H1 (cell line): ENCODE measurements at places on chromosomes 11 and 22. TPM values are rescaled to one million over a fixed set of nuclear protein-coding genes. Genes with fewer than 3 reads are reported as not detected.

- no peak for DNase-seq
Observed at GRCh38 chr11:134289789-134290188, 13.6 kb downstream of the GLB1L3 start.

GRCh38 chr11:14676068-14676467, 32.5 kb downstream of the PDE3B start:
- DNase-seq = no peak

Gene PAMR1
- 3.0 TPM in 2 replicates for total RNA-seq

DNA sequence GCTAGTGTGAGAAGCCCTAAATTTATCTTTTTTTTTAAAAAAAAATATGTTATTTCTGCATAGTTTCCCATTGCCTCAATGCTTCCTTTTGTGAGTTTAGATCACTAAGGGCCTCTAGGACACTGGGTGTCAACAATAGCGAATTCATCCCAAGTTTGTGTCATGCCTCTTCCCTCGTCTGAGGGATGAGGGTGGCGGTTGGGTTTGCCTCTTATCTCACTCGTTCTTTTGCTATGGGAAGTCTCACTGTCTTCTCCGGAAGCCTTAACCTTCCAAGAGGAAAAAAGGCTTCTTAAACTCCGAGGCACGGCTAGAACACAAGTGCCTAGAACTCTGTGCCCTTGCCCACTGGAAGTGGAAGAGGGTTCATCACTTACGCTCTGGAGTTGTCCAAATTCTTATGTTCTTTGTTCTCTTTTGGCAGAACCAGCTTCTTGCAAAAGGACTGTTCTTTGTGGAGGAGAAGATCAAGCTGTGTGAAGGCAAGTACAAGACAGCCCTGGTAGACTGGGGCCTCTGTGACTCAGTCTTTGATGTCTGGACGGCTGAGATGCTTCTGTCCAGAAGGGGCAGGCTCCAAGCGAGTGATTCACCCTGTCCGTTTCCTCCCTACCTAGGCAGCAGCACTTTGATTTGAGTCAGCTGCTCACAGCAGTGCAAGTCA, 78.5 kb downstream of the TRAF6 start:
- DNase-seq = no peak

Gene MRGPRX3
- not detected in 2 replicates for total RNA-seq

GRCh38 chr22:41191467-41191866, 13.6 kb upstream of the L3MBTL2 start:
- DNase-seq = no peak

Gene KRTAP5-10
- not detected in 2 replicates for total RNA-seq

- no peak for DNase-seq
Observed at GRCh38 chr11:65928667-65929066, 9.4 kb downstream of the DRAP1 start.

Gene UEVLD
- total RNA-seq = 6.0 and 7.3 TPM in 2 replicates

DNA sequence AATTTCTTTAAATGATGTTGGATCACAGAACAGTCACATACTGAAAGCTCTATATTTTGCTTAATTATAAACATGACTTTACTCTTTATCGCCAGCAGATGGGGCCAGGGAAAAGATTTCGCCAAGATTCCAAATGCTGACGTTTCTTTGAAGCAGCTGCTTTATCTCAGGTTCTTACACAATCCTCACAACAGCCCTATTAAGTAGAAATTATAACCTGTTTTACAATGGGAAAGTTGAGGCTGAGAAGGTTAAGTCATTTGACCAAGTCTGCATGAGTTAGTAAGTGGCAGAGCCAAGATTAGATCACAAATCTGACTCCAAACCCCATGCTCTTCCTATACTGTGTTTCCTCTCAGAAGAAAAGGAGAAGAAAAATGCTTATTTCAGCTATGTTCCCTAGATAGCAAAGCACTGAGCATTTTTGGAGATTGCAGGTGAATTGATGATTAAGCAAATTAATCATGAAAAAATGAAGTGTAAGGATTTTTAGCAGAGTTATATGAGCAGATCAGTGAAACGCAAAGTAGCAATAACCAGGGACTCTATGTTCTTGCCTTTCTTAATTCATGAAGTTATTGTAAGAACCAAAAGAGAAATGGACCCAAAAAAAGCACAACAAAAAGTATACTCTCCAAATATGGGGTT, 79.0 kb downstream of the AASDHPPT start:
- no peak for DNase-seq

DNA sequence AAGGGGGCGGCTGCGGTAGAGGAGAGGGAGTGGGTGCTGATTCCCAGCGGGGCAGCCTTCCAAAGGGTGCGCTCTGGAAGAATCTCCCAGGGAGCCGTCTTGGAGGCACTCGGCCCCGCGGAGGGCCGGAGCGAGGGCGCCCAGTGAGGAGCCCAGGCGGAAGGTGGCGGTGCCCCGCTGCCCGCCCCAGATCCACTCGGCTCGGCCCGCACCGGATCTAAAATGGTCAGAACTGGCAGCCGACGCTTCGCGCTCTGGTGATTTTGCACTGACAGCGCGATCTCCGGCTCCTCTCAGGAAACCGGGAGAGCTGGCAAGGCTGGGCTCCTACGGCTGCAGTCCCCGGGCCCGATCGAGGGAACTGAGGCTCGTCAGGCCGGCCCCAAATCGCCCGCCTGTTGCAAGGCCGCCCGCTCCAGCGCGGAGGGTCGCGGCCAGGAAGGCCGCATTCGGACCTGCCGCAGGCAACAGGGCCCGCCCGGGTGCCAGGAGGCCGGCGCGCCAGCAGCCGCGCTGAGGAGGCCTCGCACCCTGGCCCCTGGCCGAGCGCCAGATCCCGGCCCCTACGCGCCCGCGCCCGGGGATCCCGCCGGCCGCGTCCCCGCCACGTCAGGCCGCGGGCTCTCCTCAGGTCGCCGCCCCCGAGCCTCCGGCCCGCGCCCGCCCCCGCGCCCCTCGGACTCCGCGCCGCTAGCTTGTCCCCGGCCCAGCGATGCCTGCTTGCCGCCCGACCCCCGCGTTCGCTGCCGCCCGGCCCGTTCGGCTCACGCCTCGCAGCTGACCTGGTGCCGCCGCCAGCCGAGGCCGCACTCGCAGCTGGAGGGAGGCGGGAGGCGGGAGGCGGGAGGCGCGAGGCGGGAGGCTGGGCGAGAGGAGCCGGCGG, at the start of gene KLHL22:
TSS of gene KLHL22 (minus strand) at position 818 of the 883 bp plus-strand sequence. CDS start 6,584 bp downstream, outside the sequence.
- DNase-seq = no peak

- DNase-seq = peak; percentile 61
Observed at GRCh38 chr11:64935359-64936081, at the start of gene GPHA2. Gene GPHA2, minus strand, starts transcription at chr11:64935893. Its CDS starts 433 bp downstream, at chr11:64935460.

DNA sequence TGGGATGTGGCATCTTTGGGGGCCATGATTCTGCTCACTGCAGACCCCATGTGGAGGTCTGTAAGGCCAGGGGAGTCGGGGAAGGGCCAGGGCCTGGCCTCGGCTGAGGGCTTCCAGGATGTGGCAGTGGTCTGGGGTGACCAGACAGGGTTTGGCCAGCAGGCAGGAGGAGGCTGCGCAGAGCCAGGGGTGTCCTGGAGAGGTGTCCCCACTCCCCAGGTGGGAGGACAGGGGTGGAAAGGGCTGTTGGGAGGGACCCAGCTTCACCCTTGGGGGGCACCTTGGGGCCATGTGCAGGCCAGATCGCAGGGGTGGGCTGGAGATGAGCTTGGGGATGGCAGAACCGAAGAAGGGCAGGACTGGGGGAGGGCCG, 3.4 kb downstream of the PANX2 start:
- DNase-seq = no peak

- DNase-seq = no peak
Observed at GRCh38 chr22:44332946-44333345, 20.2 kb upstream of the SHISAL1 start.

DNA sequence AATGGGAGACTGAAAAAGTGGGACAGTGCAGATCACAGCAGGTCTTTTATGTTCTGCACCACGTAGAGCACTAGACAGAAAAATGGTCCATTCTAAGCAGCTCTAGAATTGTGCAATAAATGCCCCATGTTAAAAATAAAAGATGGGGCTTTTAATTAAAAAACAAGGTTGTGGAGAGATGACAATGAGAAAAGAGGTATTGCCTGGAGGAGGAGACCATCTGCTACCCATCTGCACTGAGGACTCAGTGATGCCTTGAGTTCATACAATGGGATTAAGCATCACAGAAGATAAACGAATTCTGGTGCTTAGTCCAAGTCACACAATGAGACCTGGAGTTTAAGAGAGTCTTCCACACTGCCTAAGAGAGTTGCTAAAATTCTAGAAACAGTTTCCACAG, 73.6 kb downstream of the PAK1 start:
- DNase-seq = no peak

Gene CCDC73
- total RNA-seq = not detected in 2 replicates

DNA sequence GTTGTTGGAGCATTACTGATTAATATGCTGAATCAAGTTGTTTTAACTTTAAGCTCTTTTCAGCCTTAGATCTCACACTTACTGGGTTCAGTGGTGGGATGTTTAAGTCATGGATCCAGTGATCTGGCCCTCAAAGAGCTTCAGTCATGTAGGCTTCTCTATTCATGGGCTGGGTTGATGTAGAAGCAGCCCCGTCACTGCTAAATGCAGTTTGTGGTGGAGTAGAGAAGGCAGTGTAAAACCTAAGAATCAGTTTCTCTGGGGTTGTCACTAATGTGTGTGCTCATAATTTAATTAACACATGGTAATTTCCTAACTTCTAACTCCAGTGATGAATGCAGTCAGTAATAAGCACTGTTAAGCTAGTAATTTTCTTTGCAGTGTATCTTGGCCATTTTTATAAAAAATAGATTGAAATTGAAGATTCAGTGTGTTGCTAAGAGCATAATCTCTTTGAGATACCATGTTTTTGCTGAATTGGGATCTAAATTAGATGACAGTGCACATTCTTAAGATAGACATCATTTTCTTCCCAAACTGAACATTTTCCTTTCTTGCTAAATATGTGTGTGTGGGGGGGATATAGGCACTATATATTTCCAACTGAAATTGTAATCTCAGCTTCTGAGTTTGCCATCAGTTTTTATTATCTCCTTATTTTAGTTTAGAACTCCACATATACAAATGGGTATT, 9.0 kb downstream of the SPCS2 start:
- no peak for DNase-seq

GRCh38 chr22:22936915-22937656, 49.5 kb downstream of the IGLL5 start:
- DNase-seq = no peak

Gene C22orf31
- total RNA-seq = not detected in 2 replicates
